ENCODE measurements at places on chromosomes 1 and 21. TPM values are rescaled to one million over a fixed set of nuclear protein-coding genes. Genes with fewer than 3 reads are reported as not detected.

DNA sequence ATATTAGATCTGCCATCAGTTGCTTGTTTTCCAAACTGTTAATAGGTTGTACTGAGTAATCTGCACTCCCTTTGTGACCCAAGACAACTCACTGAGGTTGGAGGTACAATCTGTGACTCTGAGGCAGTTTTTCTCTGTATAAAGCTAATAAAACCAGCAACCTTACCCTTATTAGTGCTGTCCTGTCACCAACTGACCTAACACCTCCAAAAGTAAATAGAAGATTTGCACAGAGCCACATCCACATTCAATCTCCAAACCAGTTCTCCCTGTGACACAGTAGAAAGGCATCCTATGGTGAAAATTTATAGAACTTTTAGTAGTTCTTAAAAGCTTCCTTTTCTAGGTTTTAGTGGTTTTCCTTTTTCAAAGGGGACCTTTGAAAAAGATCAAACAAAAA lies 140.4 kb upstream of the ADGRL2 start:
- no peak for DNase-seq
- H3K27ac ChIP-seq = no peak overlapping the region
- no peak overlapping the region for H3K4me3 ChIP-seq
- no peaks in the 10 kb centered on the region for H3K27me3 ChIP-seq
- H3K36me3 ChIP-seq = no peaks in the 10 kb centered on the region

The NBPF6 gene
- not detected for polyA plus RNA-seq

DNA sequence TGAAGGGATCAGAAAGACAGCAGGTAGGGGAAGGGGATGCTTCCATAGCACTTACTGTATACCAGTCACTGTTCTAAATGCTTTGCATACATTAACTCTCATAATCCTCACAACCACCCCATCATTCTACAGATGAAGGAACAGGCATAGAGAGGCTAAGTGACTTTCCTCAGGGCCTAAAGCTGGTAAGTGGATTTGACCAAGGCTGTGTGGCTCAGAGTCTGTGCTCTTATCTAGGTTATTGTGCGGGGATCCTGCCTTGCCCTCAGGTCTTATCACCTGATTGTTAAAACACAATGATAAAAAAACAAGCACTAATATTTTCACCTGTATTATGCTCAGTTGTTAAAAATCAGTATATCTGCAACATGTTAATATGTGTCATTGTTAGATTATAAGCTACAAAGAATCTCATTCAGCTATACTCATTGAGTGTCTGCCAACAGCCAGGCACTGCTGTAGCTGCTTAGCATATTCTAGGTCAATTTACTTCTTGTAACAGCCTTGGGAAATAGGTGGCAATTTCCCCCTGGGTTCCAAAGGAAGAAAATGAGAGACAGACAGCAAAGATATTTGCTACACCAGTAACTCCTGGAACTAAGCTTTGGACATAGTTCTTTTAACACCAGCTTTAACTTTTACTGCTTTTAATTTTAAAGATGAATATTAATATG lies 38.6 kb upstream of the RBM15 start:
- H3K4me3 ChIP-seq = no peak overlapping the region
- no peaks in the 10 kb centered on the region for H3K4me1 ChIP-seq
- no peaks in the 10 kb centered on the region for H3K27me3 ChIP-seq
- H3K27ac ChIP-seq = no peak overlapping the region
- no peak for DNase-seq

GRCh38 chr1:192564099-192564498 lies 11.5 kb upstream of the RGS1 start:
- no peak for DNase-seq
- H3K27me3 ChIP-seq = no peaks in the 10 kb centered on the region
- peaks cover 3% of the 10 kb centered on the region for H3K4me1 ChIP-seq

DNA sequence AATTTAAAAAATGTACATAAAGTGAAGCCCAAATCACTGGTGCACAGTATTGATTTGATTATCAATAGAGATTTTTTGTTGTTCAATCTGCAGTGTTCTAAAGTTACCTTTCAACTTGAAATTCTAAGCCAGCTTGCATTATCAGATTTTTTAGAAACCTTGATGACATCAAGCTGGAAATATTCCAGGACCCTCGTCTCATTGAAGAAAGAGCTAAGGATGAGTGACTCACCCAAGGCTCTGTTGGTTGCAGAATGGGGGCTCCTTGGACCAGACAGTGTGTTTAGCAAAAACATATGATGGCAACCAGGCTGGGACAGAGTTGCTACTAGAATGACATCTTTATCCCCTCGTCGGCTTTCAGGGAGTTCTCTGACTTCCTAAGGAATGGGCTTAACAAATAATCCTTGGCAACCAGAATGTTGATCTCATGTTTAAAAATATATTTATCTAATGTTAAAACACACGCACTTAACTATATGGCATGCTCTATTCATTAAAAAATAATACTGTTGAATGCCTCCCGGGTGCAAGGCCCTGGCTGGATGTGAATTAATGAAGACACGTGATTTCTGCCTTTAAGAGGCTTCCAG lies 79.7 kb downstream of the RUNX3 start:
- H3K4me1 ChIP-seq = no peaks in the 10 kb centered on the region
- H3K4me3 ChIP-seq = no peak overlapping the region
- no peak for DNase-seq
- H3K27ac ChIP-seq = no peak overlapping the region

The C8A gene
- polyA plus RNA-seq = not detected

The FCGR3B gene
- polyA plus RNA-seq = 5.3 TPM

Measured in aorta (tissue), 5 donors.